Putamen (tissue), 1 donor: ENCODE measurements at places on chromosomes 7 and 10.

DNA sequence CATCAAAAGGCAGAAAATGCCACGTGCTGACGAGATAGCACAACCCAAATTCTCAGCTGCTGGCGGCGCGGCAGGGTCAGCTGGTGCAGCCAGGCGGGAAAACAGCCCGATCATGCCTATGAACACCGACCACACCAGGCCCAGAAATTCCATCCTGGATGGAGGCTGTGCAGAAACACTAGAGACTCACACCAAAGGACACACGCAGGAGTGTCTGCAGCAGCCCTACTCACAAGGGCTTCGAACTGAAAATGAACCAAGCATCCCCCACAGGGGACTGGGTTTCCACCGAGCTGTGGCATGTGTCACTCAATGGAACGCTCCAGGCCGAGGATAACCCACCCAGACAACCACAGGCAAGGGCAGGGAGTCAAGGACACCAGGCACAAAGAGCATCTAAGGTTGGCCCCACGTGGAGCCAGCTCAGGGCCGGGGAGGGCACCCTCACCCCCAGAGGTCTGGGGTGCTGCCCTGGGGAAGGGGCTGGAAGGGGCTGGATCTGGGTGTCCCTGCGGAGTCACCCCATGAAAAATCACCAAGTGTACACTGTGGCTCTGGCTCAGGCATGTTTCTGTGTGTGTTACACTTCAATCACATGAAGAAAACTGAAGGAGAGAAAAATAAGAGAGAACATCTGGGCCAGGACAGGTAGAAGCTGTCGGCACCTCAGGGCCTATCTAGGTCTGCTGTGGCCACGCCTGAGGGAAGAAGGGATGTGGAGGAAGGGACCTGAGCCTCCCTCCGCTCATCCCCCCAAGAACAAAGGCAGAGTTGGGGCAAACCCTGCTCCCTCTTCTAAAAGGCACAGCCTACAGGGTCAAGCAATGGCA lies 33.0 kb downstream of the RASGEF1A start:
- DNase-seq = no peak

- DNase-seq = no peak
Observed at GRCh38 chr7:52189153-52189778, 846.2 kb upstream of the POM121L12 start.

- peak; percentile 65 for DNase-seq
Observed at GRCh38 chr10:102009801-102010425, 46.1 kb downstream of the ARMH3 start.

GRCh38 chr10:32629910-32630309 lies 184.0 kb downstream of the CCDC7 start:
- DNase-seq = no peak
